Stimulated activated CD4-positive, alpha-beta T cell treated with anti-CD3 and anti-CD28 coated beads, Interleukin-1b, Interleukin-23, amount 100 ng/mL, for 1 hour (primary cell): ENCODE measurements at places on chromosomes 16 and 17.

GRCh38 chr16:2663553-2664546 is 18.5 kb upstream of the KCTD5 start:
- no peak for DNase-seq

DNA sequence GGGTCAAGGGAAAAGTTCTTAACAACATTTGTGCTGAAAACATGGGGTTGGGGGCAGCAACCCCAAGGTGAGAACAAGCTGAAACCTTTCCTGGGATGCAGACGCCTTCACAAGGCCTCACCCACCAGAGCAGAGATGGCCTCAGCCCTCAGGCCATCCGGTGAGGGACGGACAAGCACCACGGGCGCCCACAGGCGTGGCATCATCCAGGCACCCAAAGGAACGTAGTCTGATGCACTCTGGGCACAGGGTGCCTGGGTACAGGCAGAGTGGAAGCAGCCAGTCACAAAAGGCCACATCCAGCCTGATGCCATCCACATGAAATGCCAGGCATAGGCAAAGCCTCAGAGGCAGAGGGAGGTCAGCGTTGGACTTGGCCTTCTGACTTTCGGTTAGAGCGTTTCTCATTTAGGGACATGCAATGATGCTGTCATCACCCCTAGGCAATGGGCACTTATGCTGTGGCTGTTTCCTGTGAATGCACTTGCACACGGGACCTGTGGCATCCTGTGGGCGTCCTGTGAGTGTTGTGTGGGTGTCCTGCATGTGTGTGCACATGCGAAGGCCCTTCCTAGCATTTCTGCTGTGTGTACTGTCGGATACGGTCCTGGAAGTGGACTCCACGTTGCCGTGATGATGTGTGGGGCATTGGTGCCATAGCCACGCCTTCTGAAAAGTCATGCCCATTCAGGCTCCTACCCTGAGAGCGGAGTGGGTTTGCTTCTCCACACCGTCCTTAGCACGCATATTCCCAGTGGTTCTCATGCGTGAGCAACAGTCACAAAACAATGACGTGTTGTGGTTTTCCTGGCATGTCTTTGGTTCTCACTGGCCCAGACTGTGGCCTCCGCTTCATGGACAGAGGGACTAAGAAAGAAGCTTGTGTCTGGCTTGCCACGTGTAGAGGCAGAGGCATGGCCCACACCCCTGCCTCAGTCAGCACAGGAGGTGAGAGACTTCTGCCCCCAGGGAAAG is 52.7 kb upstream of the ZNF469 start:
- no peak for DNase-seq

GRCh38 chr16:67257486-67258160 is 8.8 kb downstream of the SLC9A5 start:
- DNase-seq = no peak

DNA sequence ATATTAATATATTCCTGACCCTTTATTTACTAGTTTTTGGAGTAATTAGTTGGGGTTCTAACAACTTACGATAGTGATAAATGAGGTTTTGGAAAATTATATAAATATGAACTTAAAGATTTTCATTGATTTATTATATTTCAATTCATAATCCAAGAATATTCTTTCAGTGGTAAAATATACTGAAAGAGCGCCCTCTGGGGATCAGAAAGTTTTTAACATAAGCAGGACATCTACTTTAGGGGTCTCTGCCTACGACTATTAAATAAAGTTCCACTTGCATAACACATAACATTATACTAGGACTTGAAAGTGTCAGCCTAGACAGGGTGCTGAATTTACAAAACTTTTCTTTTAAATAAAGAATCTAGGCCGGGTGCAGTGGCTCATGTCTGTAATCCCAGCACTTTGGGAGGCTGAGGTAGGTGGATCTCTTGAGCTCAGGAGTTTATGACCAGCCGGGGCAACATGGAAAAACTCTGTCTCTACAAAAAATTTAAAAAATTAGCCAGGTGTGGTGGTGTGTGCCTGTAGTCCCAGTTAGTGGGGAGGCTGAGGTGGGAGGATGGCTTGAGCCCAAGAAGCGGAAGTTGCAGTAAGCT is 15.6 kb downstream of the RFWD3 start:
- no peak for DNase-seq

DNA sequence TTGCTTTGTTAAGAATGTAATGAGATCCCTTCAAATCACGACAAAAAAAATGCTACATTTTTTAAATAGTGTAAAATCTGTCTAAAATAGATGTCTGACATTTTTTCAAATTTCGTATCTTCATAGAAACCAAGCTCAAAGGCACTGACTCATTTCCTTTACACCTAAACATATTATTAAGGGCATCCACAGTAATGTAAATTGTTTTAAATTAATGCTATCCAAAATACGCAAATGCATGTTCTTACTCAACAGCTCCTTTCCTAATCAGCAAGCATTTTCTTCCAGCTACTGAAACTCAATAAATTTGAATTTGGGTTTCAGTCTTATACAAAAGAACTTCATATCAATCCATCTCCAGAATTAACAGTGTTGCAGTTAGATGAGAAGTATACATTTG is 4.3 kb downstream of the C16orf87 start:
- DNase-seq = no peak

GRCh38 chr17:19579867-19580565 is 46.4 kb downstream of the SLC47A1 start:
- DNase-seq = no peak

DNA sequence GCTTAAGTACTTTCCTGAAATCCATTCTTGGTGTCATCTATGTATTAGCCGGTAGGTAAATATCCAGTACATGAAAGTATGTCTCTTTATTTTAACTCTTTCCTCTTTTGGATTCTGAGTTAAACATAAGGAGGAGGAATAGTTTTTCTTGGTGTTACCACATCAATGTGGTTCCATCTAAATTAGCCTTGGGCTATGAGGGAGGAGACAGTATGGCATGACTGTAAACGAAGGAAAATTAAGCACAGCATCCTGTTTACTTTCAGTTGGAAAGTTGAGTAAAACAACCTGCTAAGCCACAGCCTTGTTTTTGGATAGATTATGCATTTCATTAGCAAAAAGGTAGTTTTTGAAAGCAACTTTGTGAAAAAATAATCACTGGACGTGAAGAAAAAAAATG is 693.0 kb upstream of the SOX9 start:
- no peak for DNase-seq

DNA sequence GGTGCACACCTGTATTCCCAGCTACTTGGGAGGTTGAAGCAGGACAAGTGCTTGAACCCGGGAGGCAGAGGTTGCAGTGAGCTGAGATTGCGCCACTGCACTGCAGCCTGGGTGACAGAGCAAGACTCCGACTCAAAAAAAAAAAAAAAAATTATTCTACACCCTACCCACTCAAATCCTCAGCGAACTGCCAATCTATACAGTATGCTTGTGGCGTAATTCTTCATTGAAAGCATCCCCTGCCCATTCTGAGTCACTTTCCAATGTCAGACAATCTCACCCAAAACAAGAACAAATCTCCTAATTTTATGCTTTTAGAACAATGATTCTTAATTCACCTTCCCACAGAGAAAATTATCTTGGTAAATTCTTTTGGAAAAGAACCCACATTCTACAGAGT is 12.0 kb downstream of the AMFR start:
- DNase-seq = no peak

DNA sequence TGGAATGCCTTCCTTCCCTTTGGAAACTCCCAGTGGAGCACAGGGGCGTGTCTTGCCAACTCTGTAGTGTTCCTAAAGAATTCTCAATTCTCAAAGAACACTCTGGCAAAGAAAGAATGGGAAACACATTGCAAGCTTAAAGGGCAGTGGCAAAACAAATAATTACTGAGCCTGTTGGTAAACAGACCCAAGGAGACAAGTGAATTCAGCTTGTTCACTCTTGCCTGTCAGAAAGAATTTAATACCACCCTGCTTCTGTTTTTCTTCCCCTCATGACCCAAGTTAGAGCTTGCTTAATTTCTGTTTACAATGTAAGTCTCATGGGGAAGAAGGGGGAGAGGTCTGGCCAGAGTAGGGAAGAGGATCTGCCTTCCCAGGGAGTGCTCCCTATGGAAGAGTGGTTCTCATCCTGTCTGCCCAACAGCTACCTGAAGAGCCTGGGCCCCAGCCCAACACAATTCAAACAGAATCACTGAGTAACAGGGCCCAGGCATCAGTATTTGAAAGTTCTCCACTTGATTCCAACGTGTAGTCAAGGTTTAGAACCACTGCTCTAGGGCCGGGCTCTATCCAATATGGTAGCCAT is 386.0 kb downstream of the SLC39A11 start:
- DNase-seq = no peak

GRCh38 chr16:31452631-31453106 is 6.6 kb upstream of the ARMC5 start:
- DNase-seq = no peak

GRCh38 chr17:77279448-77280303 is 138.9 kb downstream of the SEC14L1 start:
- DNase-seq = no peak

DNA sequence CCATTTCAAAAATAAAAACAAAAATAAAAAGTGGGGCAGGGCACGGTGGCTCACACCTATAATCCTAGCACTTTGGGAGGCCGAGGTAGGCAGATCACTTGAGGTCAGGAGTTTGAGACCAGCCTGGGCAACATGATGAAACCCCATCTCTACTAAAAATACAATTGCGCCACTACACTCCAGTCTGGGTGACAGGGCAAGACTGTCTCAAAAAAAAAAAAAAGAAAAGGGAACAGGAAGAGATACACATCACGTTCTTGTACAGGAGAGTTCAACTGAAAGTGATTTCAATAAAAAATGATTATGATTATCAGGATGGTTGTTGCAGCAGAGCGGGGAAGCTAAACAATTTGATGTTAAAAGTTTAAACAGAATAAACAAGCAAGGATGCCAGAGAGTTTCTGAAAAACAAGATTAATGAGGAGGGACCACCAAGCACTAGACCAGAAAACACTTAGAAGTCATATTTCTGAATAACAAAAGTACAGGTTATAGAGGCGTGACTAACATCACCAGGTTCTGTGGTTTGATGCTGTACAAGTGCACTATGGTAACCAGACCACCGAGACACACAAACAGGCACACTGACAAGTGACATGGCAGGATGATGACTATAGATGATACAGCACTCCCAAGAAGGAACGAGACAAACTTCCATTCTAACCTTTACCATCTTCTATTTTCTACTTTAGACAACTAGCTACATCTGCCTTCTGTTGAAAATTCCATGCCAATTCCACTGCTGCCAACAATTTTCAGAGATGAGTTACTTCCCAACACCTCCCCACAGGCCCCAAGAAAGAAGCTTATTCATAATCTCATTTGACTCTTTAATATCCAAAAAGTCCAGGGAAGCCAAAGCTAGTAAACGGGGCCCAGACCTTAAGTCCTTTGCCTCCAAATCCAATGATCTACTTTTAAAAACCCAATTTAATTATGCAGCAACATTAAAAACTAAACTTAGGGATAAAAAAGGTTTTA is 11.8 kb downstream of the DNAJA2 start:
- no peak for DNase-seq

DNA sequence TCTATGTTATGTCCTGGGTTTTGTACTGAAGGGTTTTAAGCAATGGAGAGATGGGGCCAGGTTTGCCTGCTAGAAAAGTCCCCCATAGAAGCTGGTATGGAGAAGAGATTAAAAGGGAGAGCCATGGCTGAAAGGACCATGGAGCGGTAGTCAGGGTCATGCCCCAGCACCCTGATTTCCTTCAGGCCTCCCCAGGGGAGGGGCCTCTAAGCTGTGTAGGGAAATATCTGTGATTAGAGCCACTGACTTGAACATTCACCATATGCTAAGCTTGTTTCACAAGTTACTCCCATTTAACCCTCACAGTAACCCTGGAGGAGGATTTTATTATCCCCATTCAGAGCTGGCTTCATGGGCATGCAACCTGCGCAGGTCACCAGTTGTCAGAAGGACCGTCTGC is 3.8 kb upstream of the ATP2A3 start:
- no peak for DNase-seq

DNA sequence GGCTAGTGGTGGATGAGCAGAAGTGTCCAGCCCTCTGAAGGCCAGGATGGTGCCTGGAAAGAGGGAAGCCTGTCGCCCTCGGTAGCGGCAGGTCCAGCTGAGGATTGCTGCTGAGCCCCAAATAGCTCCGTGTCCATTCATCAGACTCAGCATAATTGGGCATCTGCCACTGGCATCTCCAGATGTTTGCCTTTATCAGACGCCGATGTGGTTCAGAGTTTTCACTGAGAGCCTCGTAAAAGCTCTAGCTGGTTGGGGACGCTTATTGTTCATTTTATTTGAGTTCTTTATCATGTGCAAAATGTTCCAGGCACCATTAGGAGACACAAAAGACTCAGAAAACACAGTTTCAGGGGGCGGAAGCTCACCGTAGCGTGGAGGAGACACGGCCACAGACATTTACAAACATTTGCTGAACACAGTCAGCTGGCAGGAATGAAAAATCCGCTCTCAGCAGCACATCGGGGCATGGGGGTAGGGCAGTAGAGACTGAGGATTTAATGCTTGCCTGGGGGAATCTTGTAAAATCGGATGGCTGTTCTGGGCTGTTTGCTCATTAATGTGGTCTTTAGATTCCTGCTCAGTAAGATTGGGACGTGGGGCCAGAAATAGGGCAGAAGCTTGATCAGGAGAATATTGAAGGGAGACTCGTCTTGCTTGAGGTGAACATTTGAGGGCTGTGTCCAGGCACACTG is 41.7 kb downstream of the SMPD3 start:
- DNase-seq = no peak

DNA sequence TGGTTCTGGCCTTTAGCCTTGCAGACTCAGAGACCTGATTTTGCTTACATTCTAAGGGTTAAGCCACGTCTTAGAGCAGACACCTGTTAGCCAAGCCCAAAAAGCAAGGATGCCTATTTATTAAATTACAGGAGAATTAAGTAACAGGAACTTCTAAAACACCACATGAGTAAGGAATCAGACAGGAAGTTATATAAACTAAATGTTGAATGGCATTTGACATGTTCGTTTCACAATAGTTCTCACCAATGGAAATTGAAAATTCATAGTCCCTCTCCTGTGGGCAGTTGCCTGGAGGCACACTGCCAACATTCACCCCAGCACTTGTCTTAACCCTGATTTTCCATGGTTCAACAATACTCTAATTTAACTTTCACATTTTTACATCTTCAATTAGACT is 9.0 kb downstream of the KRTAP9-7 start:
- DNase-seq = no peak

DNA sequence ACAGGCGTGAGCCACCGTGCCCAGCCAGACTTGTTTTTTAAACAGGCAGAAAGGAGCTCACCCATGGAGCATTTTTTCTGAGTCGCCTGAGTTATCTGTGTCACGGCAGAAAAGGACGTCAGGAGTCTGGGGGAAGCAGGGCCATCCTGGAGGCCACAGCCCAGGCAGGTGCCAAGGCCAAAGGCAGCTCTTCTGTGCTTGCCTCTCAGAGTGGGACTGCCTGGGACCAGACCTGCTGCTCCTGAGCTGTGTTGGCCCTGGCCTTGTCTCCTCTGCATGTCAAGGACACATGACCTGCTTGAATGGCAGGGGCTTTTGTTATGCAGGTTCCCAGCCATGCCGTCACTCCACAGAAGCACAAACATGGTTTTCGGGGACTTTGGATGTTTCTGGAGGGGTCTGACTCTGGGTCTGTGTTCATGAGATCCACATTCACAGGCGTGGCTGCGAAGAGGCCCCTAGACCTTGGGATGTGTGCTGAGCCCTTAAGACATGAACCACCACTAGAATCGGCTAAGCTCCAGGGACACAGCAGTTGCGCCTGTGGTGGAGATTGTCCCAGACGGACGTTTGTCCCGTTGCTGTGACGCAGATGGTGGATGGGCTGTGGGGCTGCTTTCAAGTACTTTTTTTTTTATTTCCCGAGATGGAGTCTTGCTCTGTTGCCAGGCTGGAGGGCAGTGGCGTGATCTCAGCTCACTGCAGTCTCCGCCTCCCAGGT is 33.8 kb downstream of the FOXK2 start:
- DNase-seq = no peak

- no peak for DNase-seq
These were observed 3.9 kb downstream of the TRPV2 start for GRCh38 chr17:16419074-16419928.
